ENCODE measurements at places on chromosomes 12 and 14.

DNA sequence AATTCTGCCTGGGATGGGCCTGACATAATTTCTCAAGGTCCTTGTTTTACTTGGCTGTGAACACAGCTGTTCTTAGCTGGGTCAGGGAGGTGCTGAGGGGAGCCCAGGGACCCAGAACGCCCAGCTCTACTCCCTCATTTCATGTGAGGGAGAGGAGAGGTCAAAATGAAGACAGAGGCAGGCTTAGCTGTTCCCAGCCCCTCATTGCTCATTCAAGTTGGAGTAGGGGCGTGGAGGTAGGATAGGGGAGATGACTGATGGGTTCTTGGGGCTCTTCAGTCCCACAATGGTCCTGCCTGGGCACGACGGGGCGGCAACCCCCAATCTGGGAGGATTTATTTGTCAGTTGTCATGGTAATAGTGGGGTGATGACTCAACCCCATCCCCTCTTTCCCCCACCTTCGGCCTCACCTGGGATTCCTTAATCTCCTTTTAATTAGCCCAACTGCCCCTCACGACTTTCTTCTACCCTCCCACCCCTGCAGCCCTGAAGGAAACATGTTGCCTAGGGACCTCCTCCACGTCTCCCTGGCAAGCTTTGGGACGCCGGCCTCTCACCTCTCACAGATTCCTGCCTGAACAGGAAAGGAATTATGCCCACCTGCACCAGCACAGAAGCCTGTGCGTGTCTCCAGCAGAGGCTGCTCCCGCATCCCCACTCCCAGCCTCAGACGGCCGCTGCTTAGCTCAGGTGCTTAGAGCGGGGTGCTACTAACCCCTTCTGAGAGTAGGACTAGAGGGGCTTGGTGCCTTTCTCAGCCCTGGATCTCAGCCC is 10.2 kb downstream of the SPRYD3 start:
- DNase-seq, result no peak

DNA sequence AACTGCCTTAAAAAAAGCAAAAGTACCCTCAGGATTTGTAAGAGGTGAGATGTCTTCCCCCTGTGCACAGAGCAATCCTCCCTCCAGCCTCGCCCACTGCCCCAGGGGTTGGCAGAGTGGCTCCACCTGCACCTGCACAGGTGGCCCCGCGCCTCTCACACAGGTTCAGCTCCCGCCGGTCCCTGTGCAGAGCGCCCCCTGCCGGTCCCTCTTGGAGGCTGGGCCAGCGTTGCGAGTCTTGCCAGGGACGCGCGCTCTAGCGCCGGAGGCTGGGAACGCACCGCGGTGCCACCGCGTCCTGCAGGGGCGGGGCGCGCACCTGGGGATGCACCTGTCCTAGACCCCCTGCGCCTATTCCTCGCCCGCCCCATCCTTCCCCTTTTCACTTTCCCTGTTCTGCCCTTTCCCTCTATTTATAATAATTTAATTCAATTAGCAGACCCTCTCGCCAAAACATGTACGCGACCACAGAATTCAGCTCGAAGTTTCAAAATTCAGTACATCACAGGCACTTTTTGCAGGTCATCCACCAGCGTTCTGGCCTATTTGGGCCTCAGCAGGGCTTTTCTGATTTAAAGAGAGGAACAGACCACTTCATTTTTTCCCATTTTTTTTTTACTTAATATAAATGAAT is 618.6 kb downstream of the AACS start:
- DNase-seq, result no peak

GRCh38 chr12:13000925-13001774 is 1.1 kb upstream of the HEBP1 start:
- peak; percentile 53 for DNase-seq

DNA sequence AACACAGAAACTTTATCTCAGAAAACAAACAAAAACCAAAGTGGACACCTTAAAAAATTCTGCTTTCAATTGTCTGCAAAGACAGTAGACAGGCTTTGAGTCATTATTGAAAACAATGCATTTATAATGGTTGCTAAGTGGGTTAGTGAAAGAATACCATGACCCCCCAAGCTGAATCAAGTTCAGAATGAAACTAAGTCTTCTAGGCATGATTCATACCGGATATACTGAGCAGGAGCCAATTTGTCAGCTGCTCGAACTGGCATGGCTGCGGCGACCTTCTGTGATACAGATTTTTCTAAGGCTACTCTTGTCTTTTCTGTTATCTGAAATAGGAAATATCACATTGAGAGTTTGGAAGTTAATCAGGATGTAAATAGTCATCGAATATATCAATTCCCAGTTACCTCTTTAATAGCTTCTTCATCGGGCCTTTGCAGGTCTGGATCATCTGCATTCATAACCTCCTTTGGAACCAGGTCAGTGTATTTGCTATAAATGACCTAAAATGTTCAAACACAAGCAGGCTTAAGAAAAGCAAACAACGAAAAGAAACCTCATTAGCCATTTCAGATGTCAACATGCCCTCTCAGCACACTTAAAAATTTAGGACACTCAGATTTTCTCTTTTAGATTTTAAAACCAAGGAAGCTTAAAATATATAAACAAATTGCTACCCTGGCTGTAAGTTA is 22.3 kb downstream of the SNW1 start:
- DNase-seq, result no peak

DNA sequence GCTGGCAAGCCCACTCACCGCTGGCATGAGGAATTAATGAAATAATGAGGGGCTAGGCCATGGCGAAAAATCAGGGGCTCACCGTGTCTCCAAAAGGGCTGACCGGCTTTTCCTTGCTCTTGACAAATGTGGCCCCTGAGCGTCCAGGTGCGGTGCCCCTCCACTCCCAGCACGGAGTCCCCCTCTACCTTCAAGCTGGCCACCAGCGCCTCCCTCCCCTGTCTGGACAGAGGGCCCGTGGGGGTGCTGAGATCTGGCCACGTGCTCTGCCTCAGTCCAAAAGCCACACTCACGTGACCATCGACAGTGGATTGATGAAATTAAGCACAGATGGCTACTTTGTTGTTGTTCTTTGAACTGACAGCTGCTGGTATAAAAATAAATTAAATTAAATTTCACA is 78.8 kb upstream of the BCL11B start:
- DNase-seq, result no peak

- DNase-seq, result no peak
These were observed 21.7 kb downstream of the FOXA1 start for GRCh38 chr14:37573356-37573755.

GRCh38 chr12:62684570-62685295 is 218.1 kb downstream of the MON2 start:
- no peak for DNase-seq

DNA sequence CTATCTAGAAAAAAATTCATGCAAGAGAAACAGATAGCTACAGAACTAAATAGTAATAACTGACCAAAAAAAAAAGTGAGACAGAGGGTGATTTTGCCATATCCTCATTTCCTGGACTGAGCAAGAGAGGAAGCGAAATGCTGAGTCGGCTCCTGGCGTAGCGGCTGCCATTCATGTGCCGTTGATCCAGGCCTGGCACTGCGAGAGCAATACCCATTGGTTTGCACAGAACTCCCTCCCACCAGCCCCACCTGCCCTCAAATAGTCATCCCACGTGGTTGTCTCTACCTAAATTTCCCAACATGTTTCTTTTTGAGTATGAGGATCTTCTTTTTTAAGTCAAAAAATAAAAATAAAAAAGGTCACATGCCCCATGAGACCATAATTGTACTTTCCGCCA is 9.4 kb upstream of the WNT5B start:
- peak; percentile 21 for DNase-seq

- no peak for DNase-seq
These were observed 43.2 kb downstream of the CYP46A1 start for GRCh38 chr14:99727096-99727870.

DNA sequence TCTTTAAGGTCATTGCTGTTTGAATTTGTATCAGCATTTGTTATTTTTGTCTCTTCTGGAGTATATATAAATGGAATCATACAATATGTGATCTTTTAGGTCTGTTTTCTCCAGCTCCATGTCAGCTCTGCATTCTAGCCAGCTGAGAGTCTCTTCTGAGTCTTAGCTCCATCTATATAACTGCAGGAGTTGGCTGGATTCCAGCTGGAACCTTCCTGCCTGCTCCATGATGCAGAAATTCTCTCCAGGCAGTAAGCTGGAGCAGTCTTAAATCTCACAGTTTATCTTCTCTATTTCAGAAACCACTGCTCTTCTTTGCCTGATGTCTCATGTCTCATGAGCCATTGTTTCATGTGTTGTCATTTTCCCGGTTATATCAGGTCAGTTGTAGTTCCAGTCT is 827.6 kb downstream of the NRXN3 start:
- no peak for DNase-seq

GRCh38 chr12:17918013-17918412 is 172.0 kb downstream of the RERGL start:
- DNase-seq, result no peak

DNA sequence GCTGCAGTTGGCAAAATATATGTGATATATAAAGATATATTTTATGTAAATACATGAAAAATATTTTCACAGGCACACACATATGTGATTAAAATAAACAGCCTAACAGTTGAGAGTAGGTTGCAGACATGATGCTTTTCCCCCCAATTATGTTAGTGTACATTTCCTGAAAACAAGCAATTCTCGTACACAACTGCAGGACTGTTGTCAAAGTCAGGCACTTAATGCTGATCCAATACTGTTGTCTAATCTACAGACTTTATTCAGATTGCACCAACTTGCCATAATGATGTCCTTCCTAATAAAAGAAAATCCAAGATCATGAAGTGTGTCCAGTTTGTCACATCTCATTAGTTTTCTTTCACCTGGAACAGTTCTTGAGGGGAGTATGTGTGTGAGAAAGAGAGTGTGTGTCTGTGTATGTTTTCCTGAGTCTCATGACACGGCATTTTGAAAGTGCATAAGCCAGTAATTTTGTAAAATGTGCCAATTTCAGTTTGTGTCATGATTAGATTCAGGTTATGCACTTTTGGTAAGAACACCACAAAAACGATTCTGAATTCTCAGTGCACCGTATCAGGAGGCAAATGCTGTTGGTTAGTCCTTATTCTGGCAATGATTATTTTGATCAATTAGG is 16.5 kb upstream of the SEL1L start:
- no peak for DNase-seq

DNA sequence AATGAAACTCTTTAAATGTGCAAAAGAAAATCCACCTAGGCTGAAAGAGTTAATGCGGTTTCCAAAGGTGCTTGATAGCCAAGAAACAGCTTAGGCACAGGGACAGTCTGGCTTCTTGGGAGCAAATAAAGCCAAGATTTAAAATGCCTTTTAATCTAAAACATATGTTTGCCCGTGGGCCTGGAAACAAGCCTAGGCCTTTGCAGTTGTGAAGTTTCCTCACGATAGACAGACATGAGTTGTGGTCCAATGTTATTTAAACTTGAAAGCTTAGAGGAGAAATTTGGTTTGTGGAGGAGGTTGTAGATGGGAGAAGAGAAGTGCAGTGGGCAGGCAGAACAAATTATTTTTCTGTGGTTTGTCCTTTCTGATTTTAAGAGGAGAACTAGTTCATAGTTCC is 29.8 kb downstream of the PROX2 start:
- DNase-seq, result no peak

GRCh38 chr12:65881965-65882413 is 57.7 kb downstream of the HMGA2 start:
- DNase-seq, result peak; percentile 49

GRCh38 chr14:21241218-21241819 is 27.9 kb downstream of the HNRNPC start:
- no peak for DNase-seq

- no peak for DNase-seq
These were observed 275.6 kb downstream of the AACS start for GRCh38 chr12:125340791-125341190.

DNA sequence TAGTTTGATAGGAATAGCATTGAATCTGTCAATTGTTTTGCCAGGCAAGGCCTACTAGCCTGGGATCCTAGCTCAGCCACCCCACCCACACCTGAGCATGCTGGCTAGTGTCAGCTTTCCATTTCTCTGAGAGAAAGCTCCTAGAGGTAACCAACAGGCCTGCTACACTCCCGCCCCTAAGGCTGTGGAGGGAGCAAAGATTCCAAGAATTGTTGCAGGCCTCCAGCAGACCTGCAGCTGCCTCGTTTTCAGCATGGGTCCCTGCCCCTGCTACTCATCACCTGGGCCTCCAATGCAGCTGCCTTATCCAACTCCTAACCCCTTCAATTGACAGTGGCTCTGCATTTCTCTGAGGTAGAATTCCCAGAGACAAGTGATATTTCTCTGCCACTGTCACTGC is 852.4 kb upstream of the MDGA2 start:
- no peak for DNase-seq

DNA sequence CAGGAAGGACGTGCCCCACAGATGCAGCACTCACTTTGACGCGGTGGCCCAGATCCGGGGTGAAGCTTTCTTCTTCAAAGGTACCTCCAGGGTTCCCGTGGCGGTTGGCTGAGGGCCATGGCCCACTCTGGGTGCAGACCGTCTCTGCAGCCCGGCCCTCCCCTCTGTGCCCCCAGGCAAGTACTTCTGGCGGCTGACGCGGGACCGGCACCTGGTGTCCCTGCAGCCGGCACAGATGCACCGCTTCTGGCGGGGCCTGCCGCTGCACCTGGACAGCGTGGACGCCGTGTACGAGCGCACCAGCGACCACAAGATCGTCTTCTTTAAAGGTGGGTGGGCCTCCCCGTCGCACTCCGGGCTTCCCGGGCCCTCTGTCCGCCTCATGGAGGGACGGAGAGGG is 16.9 kb downstream of the MMP17 start:
- DNase-seq, result no peak

DNA sequence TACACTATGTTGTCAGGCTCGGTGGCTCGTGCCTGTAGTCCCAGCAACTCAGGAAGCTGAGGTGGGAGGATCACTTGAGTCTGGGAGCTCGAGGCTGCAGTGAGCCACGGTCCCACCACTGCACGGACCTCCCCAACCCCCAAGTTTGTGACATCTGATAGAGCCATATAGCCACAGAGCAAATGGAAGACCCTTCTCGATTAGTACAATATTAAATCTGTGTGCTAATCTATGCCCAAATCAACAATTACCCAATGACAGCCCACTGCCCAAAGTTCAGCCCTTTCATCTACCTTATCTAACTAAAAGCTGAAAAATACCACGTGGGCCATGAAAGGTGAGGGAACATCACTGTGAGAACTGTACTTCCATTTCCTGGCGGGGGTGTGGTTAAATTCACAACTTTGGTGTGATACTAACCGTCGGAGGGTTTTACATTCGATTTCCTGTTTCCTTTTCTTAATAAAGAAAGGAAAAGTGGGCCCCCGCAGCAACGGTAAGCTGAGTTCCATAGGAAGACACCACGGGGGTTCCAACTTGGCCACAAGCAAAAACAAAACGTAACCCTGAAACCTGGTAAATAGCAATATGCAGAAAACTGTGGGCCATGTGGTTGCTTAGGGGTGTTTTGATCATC is 31.2 kb upstream of the FOS start:
- DNase-seq, result no peak

- DNase-seq, result no peak
These were observed 86.2 kb upstream of the AMIGO2 start for GRCh38 chr12:47165934-47166333.
